Chondrocyte (in vitro differentiated cells): ENCODE measurements at places on chromosomes 2 and 18. TPM values are rescaled to one million over a fixed set of nuclear protein-coding genes. Genes with fewer than 3 reads are reported as not detected.

Gene CHRND
- total RNA-seq: not detected in 3 replicates

Gene WDR43
- 37.6 to 44.0 TPM (median 39.3 TPM) in 3 replicates for total RNA-seq

Gene DLX1
- 6.7 to 34.2 TPM (median 7.1 TPM) in 3 replicates for total RNA-seq

Gene DPY30
- total RNA-seq: 51.5 to 60.6 TPM (median 51.8 TPM) in 3 replicates

Gene COL4A4
- 6.3 to 18.4 TPM (median 7.3 TPM) in 3 replicates for total RNA-seq

Gene ALK
- 0.07 to 0.08 TPM in 2 of 3 replicates, not detected in the other for total RNA-seq

GRCh38 chr2:65781756-65782155, 349.4 kb upstream of the SPRED2 start:
- peaks cover 28% of the 10 kb centered on the region for H3K27me3 ChIP-seq
- H3K4me3 ChIP-seq: no peak overlapping the region
- no peaks in the 10 kb centered on the region for H3K36me3 ChIP-seq
- no peaks in the 10 kb centered on the region for H3K4me1 ChIP-seq
- no peak overlapping the region for H3K27ac ChIP-seq

- peaks cover 12% of the 10 kb centered on the region for H3K36me3 ChIP-seq
- no peaks in the 10 kb centered on the region for H3K27me3 ChIP-seq
- no peak for DNase-seq
- H3K4me1 ChIP-seq: peaks cover 31% of the 10 kb centered on the region
These were observed 73.5 kb downstream of the ROCK2 start for GRCh38 chr2:11270891-11271290.

DNA sequence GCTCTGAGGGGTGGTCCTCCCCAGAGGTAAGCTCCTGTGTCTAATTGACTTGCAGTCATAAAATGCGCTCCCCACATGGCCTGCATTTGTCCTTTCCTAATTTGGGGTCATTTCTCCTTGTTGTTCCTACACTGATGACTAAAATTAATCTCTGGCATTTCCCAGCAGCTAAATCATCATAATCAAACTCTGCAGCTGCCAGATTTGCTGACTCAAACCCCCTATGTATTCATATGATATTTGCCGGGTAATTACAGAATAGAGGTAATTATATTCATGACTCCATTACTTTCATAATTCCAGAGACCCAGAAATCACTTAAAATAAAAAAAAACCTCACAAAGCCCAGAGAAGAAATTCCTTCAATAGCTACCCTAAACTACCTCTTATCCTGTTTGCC, 331.4 kb upstream of the KLHL29 start:
- no peaks in the 10 kb centered on the region for H3K4me1 ChIP-seq
- no peak overlapping the region for H3K27ac ChIP-seq
- H3K4me3 ChIP-seq: no peak overlapping the region
- H3K27me3 ChIP-seq: peaks cover 2% of the 10 kb centered on the region
- no peak for DNase-seq

- H3K36me3 ChIP-seq: no peaks in the 10 kb centered on the region
- no peak overlapping the region for H3K27ac ChIP-seq
- no peak overlapping the region for H3K4me3 ChIP-seq
- H3K4me1 ChIP-seq: no peaks in the 10 kb centered on the region
These were observed 268.5 kb downstream of the SH3BP4 start for GRCh38 chr2:235220331-235220730.

DNA sequence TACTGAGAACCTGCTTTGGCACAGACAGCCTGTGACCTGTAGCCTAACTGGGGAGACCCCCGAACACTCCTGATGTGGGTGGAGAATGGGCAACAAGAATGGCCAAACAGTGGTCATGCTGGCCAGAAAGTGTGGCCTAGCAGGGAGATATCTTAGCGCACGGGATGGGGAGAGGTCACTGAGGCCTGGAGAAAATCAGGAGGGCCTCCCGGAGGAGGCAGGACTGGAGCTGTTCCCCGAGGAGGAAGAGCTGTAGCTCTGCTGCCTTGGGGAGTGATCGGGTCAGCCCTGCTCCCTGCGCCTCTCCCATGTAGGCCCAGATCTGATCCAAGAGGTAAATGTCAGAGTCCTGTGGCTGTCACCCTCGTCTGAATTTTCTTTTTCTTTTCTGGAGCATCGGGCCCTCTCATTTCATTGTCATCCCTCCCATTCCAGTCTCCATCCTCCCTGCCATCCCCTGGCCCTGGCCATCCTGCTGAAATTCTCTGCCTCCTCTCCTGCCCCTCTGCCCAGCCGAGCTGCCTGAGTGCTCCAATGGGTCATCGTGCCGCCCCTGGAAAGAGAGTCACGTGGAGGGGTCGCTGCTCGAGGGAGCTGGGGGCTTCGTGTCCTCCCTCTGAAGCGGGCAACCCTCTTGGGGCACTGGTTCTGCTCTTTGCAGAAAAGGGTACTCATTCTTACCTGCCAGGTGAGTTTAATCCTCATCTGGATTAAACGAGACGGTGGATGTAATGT, 242.9 kb downstream of the HAUS1 start:
- H3K27me3 ChIP-seq: no peaks in the 10 kb centered on the region
- no peaks in the 10 kb centered on the region for H3K36me3 ChIP-seq
- no peak overlapping the region for H3K27ac ChIP-seq
- H3K4me1 ChIP-seq: no peaks in the 10 kb centered on the region
- no peak overlapping the region for H3K4me3 ChIP-seq

DNA sequence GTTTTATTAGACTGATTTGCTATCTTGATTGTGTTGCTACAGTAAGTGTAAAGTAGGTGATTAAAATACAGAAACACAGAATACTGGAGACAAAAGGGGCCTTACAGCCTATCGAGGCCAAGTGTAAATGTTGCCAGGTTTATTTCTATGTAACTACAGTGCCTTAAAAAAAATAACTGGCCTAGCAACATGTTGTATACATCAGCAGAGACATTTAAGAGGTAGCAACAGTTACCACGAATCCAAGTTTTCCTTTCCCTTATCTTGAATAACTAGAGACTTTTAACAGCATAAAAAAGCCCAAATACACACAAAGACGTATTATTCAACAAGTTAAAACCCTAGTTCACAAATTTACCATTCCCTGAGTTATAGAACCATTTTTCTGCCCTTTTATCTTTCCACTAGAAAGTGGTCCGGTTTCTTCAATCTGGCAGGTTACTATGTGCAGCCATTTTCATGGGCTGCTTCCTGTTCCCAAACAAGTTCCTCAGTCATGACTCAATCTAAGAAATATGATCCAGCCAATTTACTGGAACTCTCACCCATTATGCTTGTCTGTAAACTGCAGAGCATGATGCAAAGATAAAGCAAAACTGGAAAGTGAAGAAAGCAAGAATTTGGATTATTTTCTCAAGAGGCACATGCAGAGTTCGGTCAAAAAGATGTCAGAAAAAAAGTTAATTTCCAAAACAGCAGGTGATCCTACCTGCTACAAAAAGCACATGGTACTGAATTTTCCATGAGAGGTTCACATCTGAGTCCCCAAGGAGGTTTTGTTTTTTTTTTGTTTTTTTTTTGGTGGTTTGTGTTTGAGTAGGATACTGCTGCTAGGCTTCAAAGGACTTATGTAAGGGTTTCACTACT, 22.2 kb downstream of the NFE2L2 start:
- peaks cover 94% of the 10 kb centered on the region for H3K4me1 ChIP-seq
- no peaks in the 10 kb centered on the region for H3K27me3 ChIP-seq
- H3K4me3 ChIP-seq: peak overlapping the region; percentile 46
- H3K27ac ChIP-seq: peak overlapping the region; percentile 99
